ENCODE measurements at places on chromosomes 7 and 10.

DNA sequence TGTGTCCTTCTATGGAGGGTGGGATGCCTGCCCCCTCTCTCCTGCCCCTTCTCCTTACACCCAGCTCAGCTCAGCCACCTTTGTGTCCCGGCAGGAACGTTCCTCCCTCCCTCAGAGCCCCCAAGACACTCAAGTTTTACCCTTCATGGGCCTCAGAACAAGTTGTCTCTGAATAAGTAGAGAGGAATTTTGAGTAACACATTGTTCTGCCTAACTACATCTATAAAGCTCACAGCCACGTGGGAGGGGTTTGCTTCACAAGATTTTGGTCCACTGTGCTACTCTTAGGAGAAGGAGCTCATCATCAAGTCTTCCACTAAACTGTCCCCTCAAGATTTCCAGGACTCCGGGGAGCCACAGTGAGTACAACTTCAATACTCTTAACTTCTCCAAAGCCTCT, 51.6 kb upstream of the ZNF32 start:
- DNase-seq, result no peak

DNA sequence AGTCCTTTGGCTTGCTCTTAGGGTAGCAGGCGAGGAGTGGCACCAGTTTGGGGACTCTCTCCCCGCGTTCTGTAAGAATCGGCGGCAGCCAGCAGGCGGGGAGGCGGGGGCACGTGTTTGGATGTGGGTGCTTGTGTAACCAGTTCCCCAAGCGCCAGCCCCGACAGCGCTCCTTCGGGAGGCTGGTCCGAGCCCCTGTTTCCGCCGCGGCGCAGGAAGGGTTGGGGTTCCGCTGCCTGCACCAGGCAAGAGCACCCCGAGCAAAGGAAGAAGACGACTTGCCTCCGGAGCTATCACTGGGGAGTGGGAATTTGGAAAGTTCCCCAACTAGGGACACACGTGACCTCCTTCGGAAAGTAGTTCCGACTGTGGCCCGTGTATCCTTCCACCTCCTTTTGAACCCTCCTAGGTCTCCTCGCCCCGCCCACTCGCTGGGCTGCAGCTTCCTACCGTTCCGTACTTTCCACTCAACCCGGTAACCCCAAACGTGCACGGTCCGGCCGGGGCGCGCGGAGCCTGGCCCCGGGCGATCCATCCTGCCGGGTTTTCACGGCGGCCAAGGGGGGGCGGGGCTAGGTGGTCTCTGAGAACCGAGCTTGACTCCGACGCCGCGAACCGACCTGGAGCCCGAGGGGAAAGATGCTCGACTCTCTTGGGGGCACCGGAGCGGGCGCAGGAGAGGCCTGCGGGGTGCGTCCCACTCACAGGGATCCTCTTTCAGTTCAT, 1.2 kb downstream of the KLLN start:
- DNase-seq, result peak; percentile 88

GRCh38 chr10:1515780-1516491, 221.4 kb downstream of the ADARB2 start:
- no peak for DNase-seq

GRCh38 chr7:70143075-70144044, 545.1 kb downstream of the AUTS2 start:
- no peak for DNase-seq

- peak; percentile 94 for DNase-seq
These were observed 400 bp upstream of the KBTBD2 start for GRCh38 chr7:32891800-32892520.

DNA sequence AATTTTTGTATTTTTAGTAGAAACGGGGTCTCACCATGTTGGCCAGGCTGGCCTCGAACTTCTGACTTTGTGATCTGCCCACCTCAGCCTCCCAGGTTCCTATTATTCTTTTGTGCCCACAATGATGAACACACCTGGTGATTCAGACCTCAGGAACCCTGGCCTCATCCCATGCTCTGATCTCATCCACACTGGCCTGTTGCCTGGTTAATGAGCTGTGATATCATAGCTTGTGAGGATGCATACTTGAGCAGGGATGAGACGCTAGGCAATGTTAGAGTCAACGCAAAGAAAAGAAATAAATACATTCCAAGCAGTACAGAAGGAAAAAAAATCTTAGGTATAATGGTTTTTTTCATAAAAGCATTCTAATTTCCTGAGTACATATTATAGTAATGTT, 82.4 kb upstream of the RNF32 start:
- no peak for DNase-seq

- no peak for DNase-seq
These were observed 860 bp upstream of the WDR86 start for GRCh38 chr7:151410405-151411390.

DNA sequence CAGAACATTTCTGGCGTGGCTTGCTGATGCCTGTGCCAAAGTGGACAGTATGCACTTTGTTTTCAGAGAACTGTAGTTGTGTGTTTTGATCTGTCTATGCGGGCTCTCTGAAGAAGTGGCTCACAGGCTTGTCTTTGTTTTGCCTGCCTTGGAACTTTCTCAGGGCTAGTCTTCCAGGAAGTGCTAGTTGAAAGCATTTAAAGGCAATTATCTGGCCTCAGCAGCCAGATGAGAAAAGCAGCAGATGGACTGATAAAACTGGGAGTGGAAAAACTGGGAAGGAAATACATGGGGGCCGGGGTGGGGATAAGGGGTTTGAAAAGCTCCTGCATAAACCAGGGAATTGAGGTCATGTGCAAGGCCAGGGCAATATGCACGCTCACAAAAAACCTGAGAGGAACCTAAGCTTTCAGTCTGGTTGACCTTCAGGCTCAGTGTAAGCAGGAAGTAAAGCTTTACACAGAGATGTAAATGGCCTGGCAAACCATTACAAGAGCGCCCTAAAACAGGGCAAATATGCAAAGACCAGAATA, 94.5 kb downstream of the ZNF33B start:
- DNase-seq, result no peak

DNA sequence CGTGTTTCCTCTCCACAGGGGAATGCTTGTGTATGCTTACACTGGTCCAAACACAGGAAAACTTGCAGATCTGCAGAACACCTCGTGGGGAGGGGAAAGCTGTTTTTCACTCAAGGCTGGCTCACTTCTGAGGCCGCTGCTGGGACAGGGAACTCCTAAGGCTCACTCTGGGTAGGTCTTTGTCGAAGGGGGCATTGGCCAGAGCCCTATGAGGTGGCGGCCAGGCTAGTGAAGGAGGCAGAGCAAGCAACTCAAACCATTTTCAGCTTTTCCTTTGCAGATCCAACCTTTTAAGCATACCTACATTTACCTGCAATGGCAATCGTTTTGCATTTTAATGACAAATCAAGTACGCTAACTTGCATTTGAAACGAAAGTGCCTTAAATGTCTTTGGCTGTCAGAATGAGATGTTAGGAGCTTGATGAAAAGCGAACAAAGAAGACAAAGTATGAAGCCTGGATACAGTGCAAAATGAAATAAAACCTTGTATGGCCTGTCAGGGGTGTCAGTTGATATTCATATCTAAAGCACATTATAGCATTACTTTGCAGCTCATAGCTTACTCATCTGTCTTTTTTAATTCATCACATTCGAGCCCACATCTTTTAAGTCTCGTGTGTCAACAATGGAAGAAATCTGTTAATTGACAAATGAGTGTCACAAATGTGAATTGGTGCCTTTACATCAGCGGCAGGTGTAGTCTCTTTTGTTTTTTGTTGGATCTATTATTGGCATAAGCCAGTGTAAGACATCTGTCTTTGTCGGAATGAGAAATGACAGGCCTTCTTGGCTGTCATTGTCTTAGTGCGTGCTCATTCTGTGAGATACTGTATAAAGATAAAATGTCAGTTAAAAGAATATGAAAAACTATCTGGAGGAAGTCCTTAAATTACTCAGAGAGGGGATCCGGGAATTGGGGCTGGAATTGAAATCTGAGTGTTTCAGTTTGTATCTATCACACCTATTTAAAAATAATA, 30.5 kb downstream of the LRMDA start:
- DNase-seq, result no peak

DNA sequence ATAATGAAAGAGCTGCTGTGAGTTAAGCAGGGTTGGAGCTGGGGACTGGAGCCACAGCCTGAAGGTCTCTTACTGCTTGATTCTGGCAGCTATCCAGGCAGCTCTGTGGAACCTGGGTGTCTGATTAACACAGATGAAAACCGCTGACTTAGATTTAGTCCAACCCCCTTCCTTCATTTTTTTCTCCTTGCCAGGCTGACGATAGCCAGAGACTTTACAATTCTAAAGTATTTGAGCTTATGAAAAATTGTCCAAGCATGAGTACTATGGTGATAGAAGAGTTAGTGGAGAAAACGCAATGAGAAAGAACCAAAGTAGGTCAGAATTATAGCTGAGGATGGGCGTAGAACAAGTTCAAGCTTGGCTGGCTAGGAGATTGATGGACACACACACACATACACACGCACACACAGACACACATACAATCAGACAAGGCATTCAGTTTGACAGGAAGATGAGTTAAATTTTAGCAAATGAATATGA, 13.5 kb upstream of the GPR85 start:
- DNase-seq, result no peak

GRCh38 chr7:78691584-78691983, 761.9 kb downstream of the MAGI2 start:
- DNase-seq, result no peak

GRCh38 chr10:30125496-30125895, 66.1 kb upstream of the JCAD start:
- DNase-seq, result no peak

DNA sequence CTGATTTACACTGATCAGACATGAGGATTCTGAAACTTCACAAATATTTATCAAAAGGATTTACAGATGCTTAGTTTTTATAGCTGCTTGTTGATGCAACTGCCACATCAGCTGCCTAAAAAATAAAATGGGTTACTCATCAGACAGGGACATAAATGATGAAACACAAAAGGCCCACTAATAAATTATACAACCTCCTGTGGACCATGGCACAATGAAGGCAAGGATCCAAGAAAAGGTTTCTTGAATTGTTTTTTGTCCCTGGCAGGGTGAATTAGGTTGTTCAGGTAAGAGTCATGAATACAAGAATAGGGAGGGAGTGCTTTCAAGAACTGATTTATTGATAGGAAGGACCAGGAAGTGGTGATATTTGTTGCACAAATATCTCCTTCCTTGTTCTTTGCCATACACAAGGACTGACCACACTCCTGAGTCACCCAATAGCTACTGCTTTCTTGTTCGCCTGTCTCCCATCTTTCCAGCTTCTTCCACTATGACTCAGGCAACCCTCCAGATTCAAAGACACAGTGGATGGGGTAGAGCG, 234.5 kb downstream of the AHR start:
- no peak for DNase-seq

DNA sequence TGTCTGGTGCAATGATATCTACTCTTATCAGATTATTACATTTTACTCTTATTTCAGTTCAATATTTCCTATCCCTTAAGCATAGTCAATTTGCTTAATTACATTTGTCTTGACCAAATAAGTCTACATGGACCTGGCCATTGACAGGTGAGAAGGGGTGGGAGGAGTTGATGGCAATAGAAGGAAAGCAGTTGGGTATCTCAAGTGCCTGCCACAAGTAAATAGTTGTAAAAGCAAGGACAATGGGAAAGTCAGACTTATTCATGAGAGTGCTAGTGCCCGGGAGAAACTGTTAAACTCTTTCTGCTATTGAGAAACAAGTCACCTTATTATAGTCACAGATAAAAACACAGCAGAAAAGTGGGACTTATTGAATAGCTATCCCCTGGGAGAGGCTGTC, 32.4 kb upstream of the HGF start:
- no peak for DNase-seq

DNA sequence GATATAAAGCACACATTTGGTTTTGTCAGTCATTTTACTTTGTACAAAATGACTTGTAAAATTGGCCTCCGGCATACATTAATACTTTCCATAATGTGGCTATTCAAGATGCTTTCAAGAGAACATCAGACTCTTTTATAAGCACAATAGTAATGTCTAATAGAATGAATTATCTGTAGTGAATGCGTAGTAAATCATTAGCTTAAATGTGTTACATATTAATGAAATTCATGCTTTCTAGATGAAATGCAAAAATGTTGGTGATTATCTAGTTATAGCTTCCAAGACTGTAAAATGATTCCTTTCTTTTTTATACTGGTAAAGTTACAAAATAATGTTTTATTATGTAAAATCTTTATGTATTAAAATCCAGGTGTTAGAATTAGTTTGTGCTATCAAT, 144.0 kb downstream of the BBS9 start:
- no peak for DNase-seq

DNA sequence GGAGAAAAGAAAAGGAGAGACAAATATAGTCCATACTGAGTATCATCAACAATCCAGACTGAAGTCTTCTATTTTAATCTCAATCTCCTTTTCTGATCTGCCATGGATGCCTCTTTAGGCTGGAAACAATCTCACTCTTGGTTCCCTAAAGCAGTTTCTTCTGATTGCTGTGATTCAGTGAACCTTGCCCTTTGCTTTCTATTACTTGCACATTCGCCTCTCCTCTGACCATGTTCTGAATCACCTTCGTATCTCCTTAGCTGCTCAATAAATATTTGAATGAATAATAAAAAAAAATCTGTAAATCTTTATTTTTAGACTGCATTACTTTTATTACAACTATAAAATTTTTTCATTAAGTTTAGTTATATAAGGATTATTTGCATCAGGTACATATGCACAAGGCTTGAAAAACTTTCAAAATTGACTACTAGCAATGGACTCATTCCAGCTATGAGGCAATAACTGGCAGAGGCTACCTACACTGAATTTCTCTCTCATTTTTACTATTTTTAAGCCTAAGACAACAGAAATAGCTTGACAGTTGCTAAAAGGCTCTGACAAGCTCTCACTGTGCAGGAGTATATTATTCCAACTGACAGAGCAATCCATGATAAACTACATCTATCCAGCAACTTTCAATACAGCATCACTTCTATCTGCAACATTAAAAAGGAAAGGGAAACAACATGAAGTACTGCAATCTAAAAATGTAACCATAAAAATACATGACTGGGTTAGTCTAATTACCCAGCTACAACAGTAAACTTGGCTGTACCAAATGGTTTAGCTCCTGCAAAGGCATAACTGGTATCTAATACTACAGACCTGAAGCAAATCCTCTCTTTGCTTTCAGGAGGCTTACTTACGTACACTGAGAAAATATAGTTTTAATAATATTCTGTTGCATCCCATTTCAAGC, 25.6 kb downstream of the TM9SF3 start:
- no peak for DNase-seq

DNA sequence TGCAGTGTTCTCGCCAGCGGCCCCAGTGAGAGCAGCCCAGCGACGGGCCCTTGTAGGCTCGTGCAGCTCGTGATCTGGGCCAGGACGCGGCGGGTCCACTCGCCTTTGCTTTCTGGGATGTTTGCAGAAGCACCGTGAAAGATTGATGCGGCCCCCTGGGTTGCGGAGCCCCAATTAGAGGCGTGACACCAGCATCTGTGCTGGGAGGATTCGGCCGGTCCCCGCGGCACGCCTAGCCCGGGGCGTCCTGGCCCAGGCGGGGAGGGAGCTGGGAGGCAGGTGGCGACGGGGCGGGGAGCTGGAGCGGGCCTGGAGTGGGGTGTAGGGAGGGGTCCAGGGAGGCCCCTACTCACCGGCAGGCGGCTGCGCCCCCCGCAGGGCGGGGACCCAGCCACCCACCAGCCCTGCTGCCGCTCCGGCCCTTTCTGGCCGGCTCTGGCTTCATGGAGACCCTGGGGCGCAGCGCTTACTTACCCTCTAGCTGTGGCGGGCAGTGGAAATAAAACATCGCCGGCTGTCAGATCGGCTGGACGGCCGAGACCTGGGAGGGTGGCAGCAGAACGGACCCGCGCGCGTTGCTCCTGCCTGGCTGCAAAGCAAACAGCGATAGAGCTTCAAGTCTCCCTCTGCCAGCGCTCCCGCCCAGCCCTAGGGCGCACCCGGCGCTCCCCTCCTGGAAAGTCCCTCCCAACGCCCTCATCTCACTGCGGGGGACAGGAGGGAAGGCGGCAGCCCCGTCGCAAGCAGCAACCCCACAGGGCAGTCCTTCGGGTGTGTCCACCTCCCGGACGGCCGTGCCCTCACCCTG, 752 bp downstream of the DRGX start:
- no peak for DNase-seq

All from hypothalamus (tissue), 51 donors.